ENCODE measurements at places on chromosomes 6 and 20.

- no peak for DNase-seq
These were observed 25.4 kb downstream of the DOP1A start for GRCh38 chr6:83092756-83093399.

DNA sequence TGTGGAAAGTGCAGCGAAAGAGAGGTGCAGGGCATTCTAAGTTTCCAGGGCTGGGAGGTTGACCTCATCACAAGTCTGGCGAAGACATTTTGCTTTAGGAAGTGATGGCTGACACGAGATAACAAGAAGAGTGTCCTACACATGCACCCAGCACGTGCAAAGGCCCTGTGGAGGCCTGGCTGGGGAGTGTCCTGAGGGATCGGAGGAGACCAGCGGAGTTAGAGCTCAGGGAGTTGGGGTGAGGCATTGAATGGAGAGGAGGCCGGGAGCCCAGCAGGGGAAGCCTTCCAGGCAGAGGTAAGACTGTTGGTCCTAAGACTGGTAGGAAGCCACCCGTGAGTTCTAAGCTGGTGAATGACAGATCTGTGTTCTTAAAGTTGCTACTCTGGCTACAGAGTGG is 58.4 kb downstream of the PPP1R14C start:
- no peak for DNase-seq

DNA sequence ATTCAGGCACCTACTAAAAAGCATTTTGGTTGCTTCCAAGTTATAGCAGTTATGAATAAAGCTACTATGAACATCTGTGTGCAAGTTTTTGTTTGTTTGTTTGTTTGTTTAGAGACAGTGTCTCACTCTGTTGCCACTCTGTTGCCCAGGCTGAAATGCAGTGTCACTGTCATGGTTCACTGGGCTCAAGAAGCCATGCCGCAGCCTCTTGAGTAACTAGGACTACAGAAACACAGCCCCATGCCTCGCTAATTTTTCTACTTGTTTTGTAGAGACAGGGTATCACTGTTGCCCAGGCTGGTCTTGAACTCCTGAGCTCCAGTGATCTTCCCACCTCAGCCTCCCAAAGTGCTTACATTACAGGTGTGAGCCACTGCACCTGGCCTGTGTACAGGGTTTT is 795.9 kb downstream of the EPHA7 start:
- DNase-seq: no peak

GRCh38 chr6:68559716-68560115 is 75.4 kb upstream of the ADGRB3 start:
- peak; percentile 28 for DNase-seq

GRCh38 chr20:15030826-15031225 is 693.4 kb upstream of the FLRT3 start:
- no peak for DNase-seq

DNA sequence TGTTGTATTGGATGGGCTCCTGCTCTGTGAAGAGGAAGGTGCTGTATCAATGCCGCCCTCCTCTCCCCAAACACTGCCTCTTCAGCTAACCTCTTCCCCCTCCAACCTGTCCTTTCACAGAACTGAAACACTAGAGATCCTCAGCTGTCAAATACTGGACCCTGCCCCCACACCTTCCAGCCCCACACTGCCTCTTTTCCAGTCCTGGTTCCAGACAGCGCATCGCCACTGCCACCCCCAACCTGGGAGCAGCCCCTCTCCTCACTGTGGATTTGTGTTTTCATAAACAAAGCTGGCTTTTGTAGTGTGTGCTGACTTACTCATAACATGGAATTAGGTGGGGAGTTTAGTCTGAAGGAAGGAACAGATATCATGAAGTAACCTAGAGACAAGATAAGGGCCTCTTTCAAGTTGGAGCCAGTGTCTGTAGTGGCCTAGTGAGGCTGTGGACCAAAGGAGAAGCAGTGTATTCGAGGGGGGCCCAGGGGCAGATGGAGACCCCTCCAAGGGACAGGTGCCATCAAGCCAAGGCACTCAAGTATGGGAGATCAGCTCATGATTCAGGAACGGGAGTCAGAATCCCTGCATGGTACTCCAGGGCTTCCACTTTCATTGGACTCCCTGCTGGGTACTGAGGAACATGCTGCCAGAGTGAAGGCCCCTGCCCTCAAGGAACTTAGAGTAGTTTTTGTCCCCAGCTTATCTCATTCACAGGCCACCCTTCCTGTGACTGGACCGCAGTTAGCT is 2.1 kb downstream of the SCUBE3 start:
- peak; percentile 28 for DNase-seq

DNA sequence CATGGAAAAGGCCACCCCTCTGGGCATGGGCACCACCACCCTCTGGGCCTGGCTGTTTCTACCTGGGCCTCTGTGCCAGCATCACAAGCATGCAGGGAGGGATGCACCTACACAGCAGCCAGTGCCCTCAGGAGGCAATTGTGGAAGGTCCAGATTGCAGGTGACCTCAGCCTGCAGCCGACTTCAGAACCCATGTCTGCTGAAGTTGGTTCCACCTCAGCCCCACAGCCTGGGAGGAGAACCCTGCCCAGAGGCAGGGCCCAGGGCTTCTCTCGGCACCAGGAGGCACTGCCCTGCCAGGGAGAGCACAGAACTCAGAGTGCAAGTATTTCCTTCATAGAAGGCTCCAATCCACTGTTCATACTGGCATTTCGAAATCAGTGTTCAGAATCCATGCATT is 149.8 kb downstream of the TTLL2 start:
- DNase-seq: no peak

- DNase-seq: peak; percentile 21
These were observed 87.8 kb upstream of the ARMC2 start for GRCh38 chr6:108760126-108761050.

DNA sequence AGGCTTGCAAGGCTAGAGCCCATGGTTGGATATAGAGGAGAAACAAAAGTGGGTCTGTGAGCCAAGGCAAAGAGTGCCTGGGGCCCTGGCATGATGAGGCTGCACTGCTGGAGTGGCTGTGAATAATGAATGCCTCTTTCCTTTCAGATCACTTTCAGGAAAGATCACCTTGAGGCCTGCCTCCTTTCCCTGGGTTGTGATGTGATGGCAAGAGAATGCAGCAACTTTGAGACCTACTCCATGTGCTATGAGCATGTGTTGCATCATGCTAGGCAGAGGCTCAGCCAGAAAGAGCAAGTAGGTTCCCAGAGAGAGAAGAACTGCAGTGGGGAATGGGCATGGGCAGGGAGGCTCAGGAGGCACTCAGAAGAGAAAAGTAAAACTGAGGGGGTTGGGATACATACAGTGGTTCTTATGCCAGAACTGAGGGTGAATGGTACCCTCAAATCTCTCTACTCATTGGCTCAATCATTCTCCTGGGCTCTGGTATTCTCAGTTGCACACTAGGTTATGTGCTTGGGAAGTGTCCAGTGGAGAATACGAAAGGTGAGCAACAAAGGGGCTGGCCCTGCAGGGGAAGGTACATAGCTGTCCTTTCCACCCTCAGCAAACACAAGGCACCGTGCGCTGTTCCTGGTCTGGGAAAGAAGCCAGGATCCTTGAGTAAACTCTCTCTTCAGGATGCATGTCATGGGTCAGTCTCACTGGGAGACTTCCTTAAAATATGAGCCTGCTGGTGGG is 45.9 kb downstream of the CD164 start:
- DNase-seq: no peak

DNA sequence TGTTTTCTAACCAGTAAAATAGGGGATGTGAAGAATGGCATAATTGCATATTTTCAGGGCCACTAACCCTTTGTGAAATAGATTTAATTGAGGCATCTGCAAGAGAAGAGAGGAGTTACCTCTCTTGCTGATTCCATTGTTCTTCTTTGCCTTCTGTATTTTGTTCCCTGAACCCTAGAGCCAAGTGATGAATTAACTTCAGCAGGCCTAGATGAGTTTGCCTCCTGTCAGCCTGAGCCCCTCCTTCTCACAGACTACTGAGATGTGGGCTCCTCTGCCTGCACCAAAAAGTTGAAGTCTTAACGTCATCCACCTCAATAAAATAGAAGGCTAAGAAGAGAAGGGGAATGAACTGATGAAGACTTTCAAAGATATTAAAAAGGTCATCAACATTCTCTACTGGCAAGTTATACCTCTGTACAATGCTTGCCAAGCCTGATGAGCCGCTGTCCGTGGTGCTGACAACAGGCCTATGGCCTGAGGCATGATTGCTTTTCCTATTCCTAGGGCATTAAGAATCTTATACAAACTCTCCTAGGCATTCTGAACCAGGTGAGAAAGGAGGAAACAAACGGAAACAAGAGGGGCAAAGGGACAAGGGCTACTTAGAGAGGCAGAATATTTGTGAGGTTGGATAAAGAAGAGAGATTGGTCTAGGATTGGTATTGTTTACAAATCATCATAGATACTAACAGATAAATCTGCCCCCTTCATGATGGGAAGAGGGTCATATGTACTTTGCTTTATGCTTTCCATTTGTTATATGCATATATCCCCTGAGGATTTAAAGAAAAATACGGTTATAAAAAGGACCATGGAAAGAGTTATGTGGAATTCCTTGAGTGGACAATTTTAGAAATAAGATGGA is 46.8 kb downstream of the CD24 start:
- DNase-seq: no peak

DNA sequence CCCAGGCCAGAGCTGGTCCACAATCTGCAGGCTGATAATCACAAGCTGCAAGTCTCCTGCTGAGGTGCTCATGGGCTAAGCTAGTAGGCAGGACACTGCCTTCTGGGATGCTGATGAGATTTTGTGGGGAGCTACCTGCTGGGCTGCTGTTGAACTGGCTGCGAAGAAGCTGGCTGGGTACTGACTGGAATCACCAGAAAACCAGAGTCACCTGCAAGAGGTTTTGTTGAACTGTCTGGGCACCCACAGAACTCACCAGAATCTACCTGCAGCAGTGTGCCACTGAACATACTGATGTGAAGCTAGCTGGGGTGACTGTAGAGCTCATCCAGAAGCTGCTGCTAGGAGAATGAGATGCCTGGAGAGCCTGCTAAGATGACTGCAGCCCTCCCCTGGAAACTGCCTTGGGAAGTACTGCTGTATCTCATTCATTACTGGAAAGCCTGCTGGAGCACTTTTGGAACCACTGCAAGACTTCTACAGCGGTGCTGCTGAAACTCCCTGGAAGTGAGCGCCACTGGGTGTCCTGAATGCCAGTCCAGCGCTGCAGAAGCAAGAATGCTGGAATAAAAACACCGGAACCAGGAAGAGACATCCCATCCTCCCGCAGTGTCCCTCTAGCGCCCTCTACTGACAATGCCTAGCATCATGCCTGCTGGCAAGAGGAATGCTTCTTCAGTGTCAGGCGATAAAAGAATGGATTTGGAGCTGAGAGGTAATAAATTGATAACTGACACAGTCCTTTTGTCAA is 64.9 kb upstream of the ARHGAP18 start:
- DNase-seq: peak; percentile 77

- no peak for DNase-seq
These were observed 30.0 kb upstream of the KIF6 start for GRCh38 chr6:39755231-39755630.

DNA sequence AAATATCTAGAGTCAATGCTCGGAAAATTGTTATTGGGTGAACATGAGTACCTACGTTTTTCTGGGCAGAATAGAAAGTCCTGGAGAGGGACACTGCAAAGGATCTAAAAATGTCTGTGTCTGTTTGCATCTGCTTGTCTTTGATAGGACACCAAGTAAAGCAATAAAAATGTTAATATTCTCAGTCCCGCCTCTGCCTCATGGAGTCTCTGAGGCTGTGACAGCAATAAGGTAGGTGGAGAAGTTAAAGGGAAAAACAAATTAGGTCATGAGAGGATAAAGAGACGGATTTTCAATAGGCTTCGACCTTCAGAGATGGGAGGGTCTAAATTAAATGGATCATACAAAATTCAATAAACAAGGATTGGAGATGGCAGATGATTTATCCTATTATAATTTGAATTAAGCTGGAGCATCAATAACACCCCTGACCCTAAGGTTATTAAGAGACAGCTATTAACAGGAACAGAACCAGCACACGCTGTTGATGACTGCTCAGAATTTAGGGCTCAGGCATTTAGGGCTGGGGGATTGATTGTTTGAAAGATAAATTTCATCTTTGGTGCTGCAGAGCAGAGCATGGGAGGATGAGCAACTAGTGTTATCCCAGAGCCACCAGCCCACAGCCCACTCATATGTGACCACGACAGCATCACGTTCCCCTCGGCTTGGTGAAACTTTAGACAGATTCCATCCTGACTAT is 620.3 kb upstream of the CDH4 start:
- DNase-seq: peak; percentile 64

GRCh38 chr6:28898710-28898965 is 25.1 kb downstream of the TRIM27 start:
- DNase-seq: no peak

DNA sequence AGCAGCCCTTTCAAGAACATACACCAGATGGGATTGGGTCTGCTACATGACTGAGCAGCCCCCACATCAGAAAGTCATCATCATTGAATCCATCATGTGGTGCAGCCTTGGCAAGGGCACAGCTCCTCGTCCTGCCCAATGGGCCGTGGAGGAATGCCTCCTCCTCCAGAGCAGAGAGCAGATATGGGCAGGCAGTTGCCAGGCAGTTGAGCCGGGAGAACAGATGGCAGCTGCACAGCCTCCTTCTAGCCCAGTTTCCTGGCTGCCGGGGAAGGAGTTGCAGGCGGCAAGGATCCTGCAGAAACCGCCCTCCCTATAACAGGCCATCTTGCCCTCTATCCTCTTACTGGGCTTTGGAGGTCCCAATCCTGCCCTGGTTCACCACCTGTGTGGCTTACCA is 11.9 kb upstream of the ZFAND3 start:
- DNase-seq: peak; percentile 15

- no peak for DNase-seq
These were observed 41.2 kb downstream of the COL11A2 start for GRCh38 chr6:33151050-33151449.

DNA sequence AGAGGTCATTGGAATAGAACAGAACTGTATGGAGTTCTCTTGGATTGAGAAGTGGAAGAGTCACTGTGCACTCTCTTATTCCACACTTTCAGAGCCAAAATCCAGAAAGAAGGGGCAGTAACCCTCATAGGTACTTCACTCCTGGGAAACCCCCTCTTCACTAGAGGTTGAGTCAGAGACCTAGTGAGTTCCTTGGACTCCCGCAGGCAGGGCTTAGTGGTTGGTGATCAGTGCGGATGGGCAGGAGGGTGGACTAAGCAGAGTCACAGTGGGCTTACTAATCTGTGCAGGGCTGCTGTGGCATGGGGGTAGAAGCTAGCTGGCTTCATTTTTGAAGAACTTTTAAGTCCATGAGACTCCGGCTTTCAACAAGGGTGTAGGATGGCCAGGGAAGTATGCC is 95.0 kb upstream of the MLN start:
- no peak for DNase-seq

DNA sequence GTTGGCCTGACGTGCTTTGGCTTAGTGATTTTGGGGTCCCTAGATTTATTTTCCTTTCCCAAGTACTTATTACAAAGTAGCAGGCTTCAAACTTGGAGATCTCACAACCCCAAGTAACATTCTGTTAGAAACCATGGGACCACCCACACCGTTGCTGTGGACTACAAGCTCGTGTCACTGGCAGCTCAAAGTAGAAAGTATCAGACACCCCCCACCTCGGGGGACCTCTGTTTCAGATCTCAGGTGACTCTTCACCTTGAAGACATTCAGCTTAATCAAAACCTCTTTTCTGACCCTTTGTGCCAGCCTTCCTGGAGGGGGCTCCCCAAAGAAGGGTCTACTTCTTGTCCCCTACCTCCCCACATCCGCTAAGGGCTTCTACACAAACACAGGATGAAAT is 15.7 kb upstream of the MYT1 start:
- DNase-seq: no peak

Measured in NCI-H1417 (cell line).